Fibroblast of the aortic adventitia (primary cell): ENCODE measurements at places on chromosomes 12 and 14.
A peak's percentile ranks its signal among the peaks of the same experiment; 100 is the strongest.

GRCh38 chr12:116459916-116460663, 99.1 kb upstream of the MAP1LC3B2 start:
- DNase-seq: no peak

DNA sequence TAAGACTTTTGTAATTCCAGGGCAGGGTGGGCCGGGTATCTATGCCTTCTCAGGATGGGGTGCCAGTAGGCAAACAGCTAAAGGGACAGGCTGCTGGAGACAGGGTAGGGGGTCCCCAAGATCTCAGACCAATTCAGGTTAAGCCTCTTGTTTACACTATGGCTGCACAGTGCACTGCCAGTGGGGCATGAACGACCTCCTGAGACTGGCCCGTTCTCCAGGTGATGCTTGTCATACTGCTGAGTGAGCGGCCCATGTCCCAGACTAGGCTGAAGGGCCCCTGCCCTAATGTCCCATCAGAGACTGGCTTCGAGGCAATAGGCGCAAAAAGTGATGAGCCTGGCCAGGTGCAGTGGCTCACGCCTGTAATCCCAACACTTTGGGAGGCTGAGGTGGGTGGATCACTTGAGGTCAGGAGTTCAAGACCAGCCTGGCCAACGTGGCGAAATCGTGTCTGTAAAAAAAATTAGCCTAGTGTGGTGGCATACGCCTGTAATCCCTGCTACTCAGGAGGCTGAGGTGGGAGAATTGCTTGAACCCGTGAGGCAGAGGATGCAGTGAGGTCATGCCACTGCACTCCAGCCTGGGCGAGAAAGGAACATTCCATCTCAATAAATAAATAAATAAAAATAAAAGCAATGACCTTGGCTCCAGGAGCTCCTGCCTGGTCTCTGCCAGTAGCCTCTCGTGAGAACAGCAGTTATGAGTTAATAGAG, 12.6 kb downstream of the SLC25A29 start:
- no peak for DNase-seq

DNA sequence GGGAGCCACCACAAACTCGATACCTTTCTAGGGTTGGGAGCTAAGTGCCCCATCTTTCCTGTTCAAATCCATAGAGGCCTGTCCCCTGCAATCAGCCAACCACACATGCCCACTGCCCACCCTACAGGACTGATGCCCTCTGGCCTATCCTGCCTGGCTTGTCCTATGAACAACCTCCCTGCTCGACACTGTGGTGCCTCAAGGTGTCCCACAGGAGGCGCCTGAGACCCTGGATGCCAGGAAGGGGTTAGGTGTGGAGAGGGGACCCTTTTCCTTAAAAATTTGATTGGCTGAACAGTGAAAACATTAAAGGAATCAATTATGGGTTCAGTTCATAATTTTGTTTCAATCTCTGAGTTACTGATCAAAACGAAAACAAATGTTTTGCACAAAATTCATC, 97.3 kb upstream of the FZD10 start:
- DNase-seq: no peak

DNA sequence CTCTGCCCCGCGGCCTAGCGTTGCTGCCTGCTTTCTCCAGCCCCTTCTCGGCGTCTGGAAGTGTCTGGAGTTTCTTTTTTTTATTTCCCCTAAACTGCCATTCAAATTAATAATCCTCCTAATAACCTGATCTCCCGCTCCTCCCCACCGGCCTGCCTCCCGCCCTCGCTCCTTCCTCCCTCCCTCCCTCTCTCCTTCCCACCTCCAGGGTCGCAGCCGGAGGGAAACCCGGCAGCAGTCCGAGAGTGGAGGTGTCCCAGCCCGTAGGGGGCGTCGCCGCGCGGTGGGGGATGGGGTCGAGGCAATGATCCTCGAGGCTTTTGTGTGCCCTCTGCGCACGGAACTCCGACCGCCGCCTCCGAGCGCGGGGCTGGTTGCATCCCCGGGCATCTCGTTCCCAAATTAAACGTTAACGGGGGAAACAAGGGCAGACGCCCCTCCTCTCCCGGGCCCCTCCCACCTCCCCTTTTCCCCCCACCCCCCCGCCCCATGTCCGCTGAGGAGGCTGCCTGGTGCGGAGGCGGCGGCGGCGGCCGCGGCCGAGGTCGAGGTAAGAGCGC, 1.0 kb upstream of the SOCS2 start:
- peak; percentile 37 for DNase-seq

DNA sequence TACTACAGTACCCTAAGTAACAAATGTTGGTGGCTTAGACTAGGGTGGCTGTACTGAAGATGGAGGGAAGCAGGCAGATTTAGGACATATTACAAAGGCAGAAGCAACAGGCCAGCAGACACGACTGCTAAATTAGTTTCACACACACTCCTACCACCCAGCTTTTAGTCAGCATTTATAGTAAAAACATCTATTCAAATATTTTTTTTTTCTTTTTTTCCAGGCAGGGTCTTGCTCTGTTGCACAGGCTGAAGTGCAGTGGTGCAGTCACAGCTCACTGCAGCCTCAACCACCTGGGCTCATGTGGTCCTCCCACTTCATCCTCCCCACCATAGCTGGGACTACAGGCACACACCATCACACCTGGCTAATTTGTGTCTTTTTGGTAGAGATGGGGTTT, 72.9 kb downstream of the CDK17 start:
- DNase-seq: no peak

DNA sequence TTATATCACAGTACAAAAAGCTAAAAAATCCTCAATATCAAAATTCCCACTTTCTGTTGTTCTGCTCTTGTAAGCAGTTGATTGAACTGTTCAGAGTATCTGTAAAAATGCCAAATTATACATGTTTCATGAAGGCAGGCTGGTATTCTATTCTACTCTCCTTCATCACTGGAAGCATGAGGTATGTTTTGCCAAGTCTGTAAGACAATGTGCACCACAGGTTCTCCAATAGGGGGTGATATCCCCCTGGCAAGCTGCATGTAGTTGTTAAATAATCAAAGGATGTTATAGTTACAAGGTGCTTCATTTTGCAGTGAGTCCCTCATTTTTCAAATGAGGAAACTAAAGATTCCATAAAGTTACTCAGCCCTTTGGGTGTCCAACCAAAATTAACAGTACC, 15.1 kb upstream of the NEK9 start:
- peak; percentile 50 for DNase-seq

- DNase-seq: peak; percentile 73
Measured at GRCh38 chr12:13347241-13348043, 150.9 kb downstream of the EMP1 start.

- DNase-seq: no peak
Measured at GRCh38 chr14:22813145-22813544, 2.1 kb downstream of the SLC7A7 start.

- no peak for DNase-seq
Measured at GRCh38 chr12:93179792-93180191, 197.9 kb upstream of the NUDT4 start.
